ENCODE measurements at places on chromosomes 16 and 17. TPM values are rescaled to one million over a fixed set of nuclear protein-coding genes. Genes with fewer than 3 reads are reported as not detected.

Gene SLC25A39
- 150 TPM for polyA plus RNA-seq

GRCh38 chr16:35745821-35746248 lies 2286.4 kb downstream of the TP53TG3F start:
- DNase-seq, result no peak

DNA sequence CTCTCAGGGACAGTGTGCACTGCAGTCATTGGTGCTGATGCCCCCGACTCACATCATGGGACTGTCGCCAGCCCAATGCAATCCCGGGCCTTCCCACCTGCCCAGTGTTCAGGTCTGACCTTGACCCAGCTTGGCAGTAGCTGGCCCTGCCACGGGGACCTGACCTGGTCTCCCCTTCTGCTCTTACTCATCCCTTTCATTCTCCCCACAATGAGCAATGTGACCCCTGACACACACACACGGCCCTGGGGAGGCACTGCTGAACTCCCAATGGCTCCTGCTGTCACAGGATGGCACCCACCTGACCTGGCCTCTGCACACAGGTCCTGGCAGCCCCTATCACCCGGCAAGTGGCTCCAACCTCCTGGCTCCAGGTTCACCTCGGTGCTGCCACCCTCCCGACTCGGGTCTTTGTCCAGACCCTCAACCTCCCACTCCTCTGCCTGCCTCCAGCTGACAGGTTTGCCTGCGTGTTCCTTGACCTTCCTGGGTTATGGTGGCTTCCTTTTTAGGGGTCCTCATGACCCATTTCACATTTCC lies 6.6 kb downstream of the CD300C start:
- no peak for DNase-seq

- no peak for DNase-seq
These were observed 1.5 kb downstream of the FLCN start for GRCh38 chr17:17235212-17236174.

DNA sequence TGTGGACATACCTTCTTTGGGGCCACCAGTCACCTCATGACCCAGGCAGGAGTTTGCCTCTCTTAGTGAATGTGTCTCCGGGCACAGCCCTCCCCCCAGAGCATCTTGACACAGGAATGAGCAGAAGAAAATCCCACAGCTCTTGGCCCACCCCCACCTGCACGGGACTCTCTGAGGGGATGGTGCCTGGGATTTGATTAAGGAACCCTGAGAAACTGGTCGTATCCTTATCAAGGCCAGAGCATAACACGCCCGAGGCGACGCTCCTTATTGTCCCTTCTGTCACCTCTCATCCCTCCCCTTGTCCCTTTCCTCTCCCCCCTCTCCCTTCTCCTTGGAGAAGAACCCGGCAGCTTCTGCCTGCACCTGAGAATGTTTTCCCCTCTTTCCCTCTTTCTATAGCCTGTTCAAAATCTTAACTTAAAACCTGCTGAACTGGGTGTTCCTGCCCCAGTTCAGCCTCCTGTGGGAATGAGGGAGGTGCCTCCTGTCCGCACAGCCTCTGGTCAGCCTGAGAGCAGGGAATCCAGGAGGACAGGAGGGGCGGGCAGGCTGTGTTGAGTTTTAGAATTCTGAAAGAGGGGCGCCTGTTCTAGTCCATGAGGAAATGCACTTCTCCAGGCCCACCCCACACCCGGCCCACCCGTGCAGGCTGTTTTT lies 140.7 kb upstream of the PLCG2 start:
- no peak for DNase-seq

DNA sequence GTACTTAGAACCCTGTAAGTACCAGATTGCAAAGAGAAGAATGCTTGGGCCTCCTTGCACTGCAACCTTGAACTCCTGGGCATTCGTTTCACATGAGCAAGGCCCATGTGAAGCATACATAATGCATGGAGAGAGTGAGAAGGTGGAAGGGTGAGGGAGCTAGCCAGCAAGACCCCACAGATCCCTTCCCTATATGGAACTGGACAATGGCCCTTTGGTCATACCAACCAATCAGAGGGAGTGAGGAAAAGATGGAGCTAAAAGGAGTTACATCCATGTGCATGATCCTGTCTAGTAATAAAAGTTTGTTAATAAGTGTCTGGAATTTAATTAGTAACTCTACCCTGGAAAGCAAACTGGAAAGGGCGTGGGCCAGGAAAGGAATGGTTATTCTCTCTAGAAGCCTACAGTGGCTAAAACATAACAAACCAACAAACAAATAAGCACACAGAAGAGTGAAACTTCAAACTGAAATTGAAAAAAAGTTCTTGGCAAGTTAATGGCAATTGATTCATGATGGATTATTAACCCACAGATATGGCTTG lies 29.6 kb downstream of the DNAH3 start:
- DNase-seq, result no peak

- no peak for DNase-seq
These were observed 30.6 kb upstream of the FAAP100 start for GRCh38 chr17:81582749-81583148.

GRCh38 chr17:32586666-32587065 lies 99.9 kb downstream of the CDK5R1 start:
- DNase-seq, result no peak

GRCh38 chr16:49596068-49596467 lies 222.5 kb downstream of the C16orf78 start:
- no peak for DNase-seq

DNA sequence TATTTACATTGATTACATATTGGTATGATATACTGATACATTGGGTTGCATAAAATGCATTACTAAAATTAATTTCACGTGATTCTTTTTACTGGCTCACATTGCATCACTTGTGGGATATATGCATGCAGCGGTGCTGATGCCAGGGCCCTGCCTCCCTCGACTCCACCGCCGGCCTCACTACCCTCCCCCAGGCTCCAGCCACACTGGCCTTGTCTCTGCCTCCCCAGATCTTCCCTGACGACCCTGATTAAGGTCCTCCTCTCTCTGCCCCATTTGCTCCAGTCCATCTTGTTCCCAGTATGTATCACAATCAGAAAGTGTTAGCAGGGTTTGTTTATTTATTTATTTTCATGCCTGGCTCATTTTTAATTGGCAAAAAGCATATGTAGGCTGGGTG lies 306.8 kb downstream of the FOXL1 start:
- no peak for DNase-seq

Measured in A549 (cell line).